ENCODE measurements at places on chromosomes 12 and 14.

DNA sequence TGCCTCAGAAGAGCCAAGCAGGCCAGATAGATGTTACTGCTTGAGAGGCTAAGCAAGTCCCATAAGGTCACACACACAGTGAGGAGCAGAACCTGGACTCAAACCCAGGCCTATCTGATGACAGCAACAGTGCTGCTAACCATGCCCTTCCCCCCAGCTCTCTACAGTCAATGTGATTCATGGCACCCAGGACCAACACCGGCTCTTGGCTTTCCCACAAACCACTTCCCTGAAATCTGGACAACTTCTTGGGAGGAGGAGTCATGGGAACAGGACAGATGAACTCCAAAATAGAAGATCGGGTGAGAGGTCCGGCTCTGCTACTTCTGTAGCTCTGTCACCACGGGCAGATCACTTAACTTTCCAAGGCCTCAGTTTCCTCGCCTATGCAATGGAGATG lies 716 bp upstream of the PTGDR start:
- no peak for DNase-seq

- no peak for DNase-seq
Observed at GRCh38 chr12:130764475-130765185, 48.5 kb upstream of the RIMBP2 start.

GRCh38 chr12:27246774-27247173 lies 2.7 kb downstream of the STK38L start:
- DNase-seq: no peak

- DNase-seq: no peak
Observed at GRCh38 chr12:90909069-90909770, 45.8 kb downstream of the CCER1 start.

DNA sequence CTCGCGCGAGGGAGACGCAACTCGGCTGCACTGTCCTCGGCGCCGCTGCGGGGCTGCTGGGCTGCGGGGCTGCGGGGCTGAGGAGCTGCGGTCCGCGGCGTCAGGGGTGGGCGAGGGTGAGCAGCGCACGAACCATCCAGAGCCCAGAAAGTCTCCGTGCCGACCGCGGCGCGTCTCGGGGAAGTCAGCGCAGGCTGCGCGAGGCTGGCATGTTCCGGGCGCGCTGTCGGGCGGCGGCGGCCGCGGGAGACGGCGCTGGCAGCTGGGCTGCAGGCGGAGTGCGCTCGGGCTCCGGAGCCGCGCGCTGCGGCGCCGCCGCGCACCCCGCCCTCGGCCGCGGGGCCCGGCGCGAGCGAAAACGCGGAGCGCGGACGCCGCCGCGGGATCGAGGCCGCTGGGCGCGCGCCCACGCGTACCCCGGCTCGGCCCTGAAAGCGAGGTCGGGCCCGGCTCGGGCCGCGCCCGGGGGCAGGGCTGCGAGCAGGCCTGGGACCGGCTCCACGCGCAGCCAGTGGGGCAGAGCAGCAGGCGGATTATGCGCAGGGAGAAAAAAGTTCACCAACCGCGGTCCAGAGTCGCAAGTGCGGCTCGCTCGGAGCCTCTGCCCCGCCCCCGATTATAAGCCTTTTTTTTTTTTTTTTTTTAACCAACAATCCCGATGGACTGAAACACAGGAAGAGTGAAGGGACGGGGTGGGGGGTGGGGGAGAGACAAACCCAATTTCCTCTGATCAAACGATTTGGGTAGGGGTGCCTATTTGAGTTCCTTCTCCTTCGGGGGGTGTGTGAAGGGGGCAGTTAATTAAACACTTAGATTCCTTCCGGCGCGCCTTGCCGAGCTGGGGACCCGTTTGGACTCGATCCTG lies at the start of gene PRICKLE1:
Gene PRICKLE1, minus strand, starts transcription at position 282 of the 865 bp plus-strand sequence. CDS start 117,230 bp downstream, outside the sequence.
- DNase-seq: peak; percentile 7

DNA sequence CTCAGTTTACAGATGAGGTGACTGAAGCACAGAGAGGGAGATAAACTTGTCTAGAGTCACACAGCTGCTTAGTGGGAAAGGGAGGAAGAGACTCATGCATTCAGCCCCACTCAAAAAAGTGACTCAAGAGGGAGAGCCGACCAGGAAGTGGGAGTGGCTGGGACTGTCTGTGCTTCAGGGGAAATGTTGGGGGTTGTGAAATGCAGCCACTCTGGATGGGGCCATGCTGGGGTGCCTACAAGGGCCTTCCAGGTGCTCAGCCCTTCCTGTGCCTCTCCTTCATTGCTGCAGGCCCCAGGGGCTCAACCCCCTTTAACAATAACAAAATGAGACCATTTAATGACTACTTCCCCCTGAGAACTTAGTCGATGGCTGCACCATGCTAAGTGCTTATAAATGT lies 41.8 kb downstream of the CACNA1C start:
- no peak for DNase-seq

GRCh38 chr12:102379346-102380162 lies 100.8 kb downstream of the IGF1 start:
- no peak for DNase-seq

- no peak for DNase-seq
Observed at GRCh38 chr12:607541-608001, 55.7 kb downstream of the NINJ2 start.

GRCh38 chr12:117114784-117115183 lies 15.6 kb upstream of the TESC start:
- no peak for DNase-seq

DNA sequence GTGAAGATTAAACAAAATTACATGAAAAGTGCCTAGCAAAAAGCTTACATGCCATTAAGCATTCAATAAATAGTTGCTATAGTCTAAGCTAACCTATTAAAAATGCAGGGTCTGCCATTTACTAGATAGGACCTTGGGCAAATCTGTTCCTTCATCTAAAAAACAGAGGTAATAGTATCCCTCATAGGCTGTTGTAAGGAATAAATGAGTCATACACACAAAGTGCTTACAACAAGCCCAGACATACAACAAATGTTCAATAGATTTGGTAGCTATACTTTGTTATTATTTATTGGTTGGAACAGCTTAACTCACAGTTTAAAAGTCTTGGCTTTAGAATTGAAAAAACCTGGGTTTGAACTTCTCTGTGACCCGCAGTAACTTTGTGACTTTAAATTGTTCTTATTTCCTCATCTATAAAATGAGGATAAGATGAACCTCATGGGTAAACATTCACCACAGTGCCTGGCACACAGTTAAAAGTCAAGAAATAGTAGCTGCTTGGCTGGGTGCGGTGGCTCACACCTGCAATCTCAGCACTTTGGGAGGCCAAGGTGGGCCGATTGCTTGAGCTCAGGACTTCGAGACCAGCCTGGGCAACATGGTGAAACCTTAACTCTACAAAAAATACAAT lies 24.7 kb downstream of the HEATR5A start:
- no peak for DNase-seq

DNA sequence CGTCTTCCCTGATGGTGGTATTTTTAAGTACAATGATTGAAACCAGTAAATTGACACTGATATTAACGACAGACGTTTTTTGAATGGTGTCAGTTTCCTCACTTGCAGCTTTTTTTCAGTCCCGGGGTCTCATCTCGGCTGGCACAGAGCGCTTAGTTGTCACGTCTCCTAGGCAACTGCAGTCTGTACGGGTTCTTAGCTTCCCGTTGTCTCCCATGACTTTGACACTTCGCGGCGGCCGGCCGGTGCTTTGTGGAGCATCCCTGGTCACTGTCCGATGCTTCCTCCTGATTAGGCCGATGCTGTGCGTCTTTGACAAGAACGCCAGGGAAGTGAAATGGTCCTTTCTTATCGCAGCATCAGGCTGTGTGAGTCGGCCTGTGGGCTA lies 67.4 kb downstream of the ADGRD1 start:
- DNase-seq: no peak

GRCh38 chr12:76680940-76681339 lies 83.0 kb upstream of the ZDHHC17 start:
- no peak for DNase-seq

DNA sequence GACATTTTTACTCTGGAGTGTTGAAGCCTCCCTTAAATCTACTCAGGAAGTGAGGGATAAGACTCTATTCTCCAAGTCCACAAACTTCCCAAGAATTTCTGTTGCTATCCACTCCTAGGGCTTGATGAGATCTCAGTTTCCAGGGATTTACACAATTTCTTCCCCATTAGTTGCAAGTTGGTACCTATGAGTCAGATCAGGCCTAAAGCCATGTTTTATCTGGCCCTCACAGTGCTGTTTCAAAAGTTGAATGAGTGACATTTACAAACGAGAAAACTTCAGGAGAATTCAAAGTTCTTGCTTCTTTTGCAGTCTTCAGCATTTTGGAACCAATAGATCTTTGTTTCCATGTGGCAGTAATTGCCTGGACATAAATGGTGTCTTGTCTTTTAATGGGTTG lies 156.4 kb upstream of the SYT10 start:
- DNase-seq: no peak

DNA sequence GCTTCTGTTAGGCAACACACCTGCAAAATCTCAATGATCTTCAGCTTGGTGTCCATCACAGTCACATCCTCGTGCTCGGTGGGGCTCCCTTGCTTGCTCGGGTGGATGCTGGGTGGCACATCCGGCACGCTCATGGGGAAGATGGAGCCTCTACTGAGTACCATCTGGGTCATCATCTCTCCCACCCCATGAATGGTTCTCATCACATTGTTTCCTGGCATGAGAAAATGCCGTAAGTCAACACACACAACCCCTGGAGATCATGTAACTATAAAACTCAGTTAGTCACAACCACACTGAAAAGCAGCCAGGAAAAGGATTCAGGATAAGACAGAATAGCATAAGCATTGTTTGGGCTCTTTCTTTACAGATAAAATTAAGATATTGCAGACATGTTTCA lies 201.1 kb downstream of the ITPR2 start:
- DNase-seq: no peak

DNA sequence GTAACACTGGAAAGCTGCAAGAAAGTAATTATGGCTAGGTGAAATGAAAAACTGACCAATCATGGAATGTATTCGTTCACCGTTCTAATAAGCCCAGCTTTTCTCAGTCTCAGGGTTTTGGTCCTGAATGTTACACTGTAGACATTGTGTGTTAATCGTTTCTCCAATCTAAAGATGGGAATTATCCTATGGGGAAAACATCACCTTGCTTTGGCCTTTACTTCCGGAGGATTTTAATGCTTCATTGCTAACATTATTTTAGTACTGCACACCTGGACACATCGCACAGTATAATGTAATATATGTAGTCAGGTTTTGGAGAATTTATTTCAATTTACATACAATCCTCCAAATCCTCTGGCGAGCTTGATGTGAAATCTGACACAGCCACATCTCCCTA lies 1.2 kb upstream of the TRHDE start:
- no peak for DNase-seq

- no peak for DNase-seq
Observed at GRCh38 chr14:102020058-102020971, 55.9 kb downstream of the DYNC1H1 start.

DNA sequence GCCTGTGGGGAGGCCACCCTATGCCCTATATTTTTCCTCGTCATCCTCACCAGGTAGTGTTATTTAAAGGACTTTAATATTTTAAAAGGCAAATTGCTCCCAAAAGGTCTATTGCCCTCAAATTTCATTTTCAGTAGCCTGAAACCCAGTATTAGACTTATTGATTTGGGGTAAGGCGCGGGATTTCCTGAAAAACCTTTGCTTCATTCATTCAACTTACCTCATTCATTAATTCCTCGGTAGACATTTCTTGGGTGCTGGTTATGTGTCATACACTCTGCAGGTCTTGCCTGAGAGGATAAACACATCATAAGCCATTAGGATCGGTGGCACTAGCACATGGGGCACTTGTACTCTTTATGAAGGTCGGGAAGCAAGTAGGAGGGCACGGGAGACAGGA lies 99.2 kb downstream of the ARF6 start:
- DNase-seq: no peak

DNA sequence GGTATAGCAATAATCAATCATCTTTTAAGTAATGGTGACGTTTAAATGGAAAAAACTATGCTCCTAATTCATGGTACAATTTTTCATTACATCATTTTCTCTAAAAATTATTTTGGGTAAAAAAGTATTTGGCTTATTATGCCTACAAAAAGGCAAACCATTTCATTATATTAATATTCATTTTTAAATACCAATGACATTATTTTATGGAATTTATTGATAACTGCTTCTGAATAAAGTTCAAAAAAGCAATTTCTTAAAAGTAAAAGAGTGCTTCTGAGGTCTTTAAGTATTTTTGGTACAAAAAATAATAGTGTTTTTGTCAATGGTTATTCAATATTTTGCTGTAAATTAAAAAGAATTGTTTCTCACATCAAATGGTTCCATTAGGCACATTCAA lies 12.2 kb downstream of the SLC38A2 start:
- DNase-seq: no peak

Measured in stimulated activated CD4-positive, alpha-beta T cell treated with anti-CD3 and anti-CD28 coated beads, TNF-alpha, amount 100 ng/mL, for 1 hour (primary cell).